H1 (cell line): ENCODE measurements at places on chromosomes 5 and 9. TPM values are rescaled to one million over a fixed set of nuclear protein-coding genes. Genes with fewer than 3 reads are reported as not detected.

GRCh38 chr9:97474372-97474925 is 27.0 kb upstream of the TMOD1 start:
- H3K27ac ChIP-seq, result no peak overlapping the region
- H3K27me3 ChIP-seq, result no peaks in the 10 kb centered on the region
- H3K4me1 ChIP-seq, result no peaks in the 10 kb centered on the region
- H3K36me3 ChIP-seq, result no peaks in the 10 kb centered on the region
- H3K4me3 ChIP-seq, result no peak overlapping the region
- no peak for DNase-seq

DNA sequence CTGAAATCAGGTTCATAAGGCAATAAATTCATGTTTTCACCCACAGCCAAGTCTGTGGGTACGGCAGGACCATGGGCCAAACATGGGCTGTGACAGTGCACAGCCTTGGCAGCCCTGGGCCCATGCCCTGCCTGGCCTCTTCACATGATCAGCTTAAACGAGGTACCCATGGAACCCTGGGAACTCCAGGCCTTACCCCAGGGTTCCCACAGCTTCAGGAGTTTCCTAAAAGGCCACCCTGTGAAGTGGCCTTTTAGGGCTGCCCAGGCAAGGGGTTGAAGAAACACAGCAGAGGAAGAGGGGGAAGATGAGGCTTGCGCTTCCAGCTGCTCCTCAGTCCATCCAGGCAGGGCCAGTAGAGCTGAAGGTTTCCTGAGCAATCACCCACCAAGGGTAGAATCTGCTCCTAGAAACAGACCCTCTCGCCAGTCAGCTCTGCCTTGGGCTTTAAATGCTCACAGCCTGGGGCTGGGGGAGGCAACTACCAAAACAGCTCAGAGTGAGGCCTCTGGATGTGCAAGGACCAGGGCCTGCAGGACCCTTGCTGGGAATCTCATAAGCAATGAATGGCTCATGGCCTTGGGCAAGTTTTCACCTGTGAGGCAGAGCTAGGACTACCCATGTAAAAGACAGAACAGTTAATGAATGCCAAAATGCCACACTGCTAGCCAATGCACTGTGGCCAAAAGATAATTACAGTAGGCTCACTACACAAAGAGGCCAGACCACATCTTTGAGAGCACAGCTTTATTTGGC is 79.3 kb upstream of the LRRTM2 start:
- no peak overlapping the region for H3K4me3 ChIP-seq
- H3K27ac ChIP-seq, result no peak overlapping the region
- 0 out of 2 replicates have a peak, but pooled peaks cover 5% of the 10 kb centered on the region for H3K4me1 ChIP-seq
- H3K27me3 ChIP-seq, result no peaks in the 10 kb centered on the region
- no peaks in the 10 kb centered on the region for H3K36me3 ChIP-seq

The PCDHGA8 gene
- 1.4 and 1.7 TPM in 2 replicates for total RNA-seq

The ORM2 gene
- 0.90 TPM in 1 of 2 replicates, not detected in the other for total RNA-seq

The MCIDAS gene
- total RNA-seq, result not detected in 2 replicates

The PCDHGA9 gene
- 1.1 and 1.2 TPM in 2 replicates for total RNA-seq

DNA sequence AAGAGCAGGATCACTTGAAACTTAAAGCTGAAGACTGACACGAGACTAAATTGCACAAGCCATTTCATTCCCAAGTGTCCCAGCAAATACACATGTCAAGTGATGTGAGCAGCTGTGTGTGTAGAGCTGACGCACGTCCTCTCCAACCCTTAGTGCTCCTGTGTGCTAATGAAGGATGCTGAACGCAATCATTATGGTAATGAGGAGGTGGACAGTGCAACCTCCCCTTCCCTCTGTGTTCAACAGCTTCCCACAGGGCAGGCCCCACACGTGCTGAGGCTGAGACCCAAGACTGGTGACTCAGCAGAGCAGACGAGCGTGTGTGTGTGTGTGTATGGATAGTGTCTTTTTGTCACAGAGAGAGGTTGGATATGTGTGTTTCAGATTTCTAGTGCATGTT is 702.1 kb downstream of the SEMA5A start:
- no peak overlapping the region for H3K27ac ChIP-seq
- H3K4me3 ChIP-seq, result no peak overlapping the region
- no peaks in the 10 kb centered on the region for H3K4me1 ChIP-seq
- DNase-seq, result no peak

- no peaks in the 10 kb centered on the region for H3K36me3 ChIP-seq
- H3K27ac ChIP-seq, result no peak overlapping the region
- H3K4me3 ChIP-seq, result no peak overlapping the region
- peaks cover 5% of the 10 kb centered on the region for H3K4me1 ChIP-seq
- no peaks in the 10 kb centered on the region for H3K27me3 ChIP-seq
These were observed 14.3 kb downstream of the CDC14B start for GRCh38 chr9:96605328-96605727.

DNA sequence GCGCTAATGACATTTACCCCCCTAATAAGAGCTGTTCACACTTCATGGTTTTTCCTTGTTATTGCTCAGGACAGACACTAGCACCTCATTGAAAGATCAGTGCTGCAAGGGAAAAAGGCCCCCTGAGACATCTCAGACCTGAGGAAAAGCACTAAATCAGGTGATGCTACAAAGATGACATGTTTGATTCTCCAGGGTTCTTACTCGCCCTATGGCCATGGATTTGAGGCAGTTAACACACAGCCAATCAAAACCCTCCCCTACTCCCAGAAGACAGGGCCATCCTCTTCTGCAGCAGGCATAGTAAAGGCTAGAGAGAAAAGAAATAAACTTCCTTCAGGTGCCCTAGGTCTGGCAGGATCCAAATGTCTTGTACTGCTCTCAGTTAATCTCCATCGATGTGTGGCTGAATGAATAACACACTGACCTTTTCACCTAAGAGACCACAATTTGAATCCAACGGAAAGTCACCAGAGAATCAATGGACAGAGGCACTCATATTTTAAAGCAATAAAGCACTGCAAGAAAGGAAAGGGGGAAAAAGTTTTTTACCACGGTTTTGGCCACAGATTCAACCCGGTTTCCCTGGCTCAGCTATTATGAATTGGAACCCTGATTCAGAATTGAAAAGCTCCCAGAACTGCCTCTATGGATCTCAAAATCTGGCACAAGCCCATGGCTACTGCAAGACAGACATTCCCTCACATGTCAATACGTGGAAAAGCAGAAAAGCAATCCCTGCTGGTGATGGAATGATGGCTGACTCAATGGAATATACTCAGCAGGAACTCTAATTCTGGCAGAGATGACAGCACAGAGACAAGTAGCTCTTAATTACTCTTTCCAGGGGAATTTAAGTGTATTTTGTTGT is 329.5 kb downstream of the BNC2 start:
- H3K36me3 ChIP-seq, result no peaks in the 10 kb centered on the region
- H3K27ac ChIP-seq, result no peak overlapping the region
- no peak for DNase-seq
- H3K27me3 ChIP-seq, result no peaks in the 10 kb centered on the region
- no peaks in the 10 kb centered on the region for H3K4me1 ChIP-seq

- no peaks in the 10 kb centered on the region for H3K4me1 ChIP-seq
- H3K27ac ChIP-seq, result no peak overlapping the region
- no peak overlapping the region for H3K4me3 ChIP-seq
- DNase-seq, result no peak
- no peaks in the 10 kb centered on the region for H3K36me3 ChIP-seq
These were observed 29.2 kb downstream of the CD14 start for GRCh38 chr5:140603734-140604133.

- H3K4me3 ChIP-seq, result no peak overlapping the region
- peaks cover 25% of the 10 kb centered on the region for H3K4me1 ChIP-seq
- DNase-seq, result no peak
These were observed 5.4 kb upstream of the CCIN start for GRCh38 chr9:36163786-36164170.

The EIF4E1B gene
- 0.63 and 0.97 TPM in 2 replicates for total RNA-seq

DNA sequence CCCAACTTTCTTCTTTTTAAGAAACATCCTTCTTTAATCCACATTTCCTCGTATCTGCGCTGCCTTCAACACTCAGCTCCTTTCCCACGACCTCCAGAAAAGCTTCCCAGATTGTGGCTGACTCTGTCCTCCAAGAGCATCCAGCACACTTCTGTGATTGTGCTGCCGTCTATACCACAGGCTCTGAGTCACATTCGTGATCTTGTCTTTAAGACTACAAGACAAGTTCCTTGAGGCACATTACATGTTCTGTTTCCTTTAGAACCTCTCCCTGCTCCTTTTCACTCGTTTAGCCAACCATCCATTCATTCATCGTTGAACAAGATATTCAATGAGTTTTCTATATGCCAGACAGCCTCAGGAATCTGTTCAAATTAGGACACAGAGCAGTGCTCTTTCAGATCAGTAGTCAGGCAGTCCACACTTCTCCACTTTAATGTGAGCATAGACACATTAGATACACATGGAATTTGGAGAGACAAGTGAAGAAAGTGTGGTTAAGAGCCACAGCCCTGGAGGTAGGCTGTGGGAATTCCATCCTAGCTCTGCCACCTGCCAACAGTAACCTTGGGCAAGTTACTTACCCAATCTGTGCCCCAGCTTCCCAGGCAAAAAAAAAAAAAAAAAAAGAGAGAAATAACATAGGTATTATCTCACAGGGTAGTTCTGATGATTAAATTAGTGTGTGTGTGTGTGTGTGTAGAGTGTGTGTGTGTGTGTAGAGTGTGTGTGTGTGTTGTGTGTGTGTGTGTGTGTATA is 18.9 kb downstream of the WHRN start:
- no peaks in the 10 kb centered on the region for H3K27me3 ChIP-seq
- DNase-seq, result no peak
- no peaks in the 10 kb centered on the region for H3K4me1 ChIP-seq
- no peaks in the 10 kb centered on the region for H3K36me3 ChIP-seq
- no peak overlapping the region for H3K4me3 ChIP-seq

- no peak overlapping the region for H3K4me3 ChIP-seq
- H3K27ac ChIP-seq, result no peak overlapping the region
- H3K36me3 ChIP-seq, result no peaks in the 10 kb centered on the region
- DNase-seq, result no peak
- no peaks in the 10 kb centered on the region for H3K27me3 ChIP-seq
These were observed 481.9 kb downstream of the ARHGEF28 start for GRCh38 chr5:74107899-74108298.

GRCh38 chr9:95407524-95407923 is 90.0 kb upstream of the FANCC start:
- no peaks in the 10 kb centered on the region for H3K36me3 ChIP-seq
- no peak for DNase-seq
- H3K27ac ChIP-seq, result no peak overlapping the region
- no peaks in the 10 kb centered on the region; the same call in 1 of the 2 replicates for H3K4me1 ChIP-seq
- H3K4me3 ChIP-seq, result no peak overlapping the region
- H3K27me3 ChIP-seq, result no peaks in the 10 kb centered on the region

- no peaks in the 10 kb centered on the region for H3K4me1 ChIP-seq
- no peak for DNase-seq
- no peaks in the 10 kb centered on the region for H3K27me3 ChIP-seq
- H3K27ac ChIP-seq, result no peak overlapping the region
These were observed 35.5 kb downstream of the GCNT4 start for GRCh38 chr5:75016896-75017295.

DNA sequence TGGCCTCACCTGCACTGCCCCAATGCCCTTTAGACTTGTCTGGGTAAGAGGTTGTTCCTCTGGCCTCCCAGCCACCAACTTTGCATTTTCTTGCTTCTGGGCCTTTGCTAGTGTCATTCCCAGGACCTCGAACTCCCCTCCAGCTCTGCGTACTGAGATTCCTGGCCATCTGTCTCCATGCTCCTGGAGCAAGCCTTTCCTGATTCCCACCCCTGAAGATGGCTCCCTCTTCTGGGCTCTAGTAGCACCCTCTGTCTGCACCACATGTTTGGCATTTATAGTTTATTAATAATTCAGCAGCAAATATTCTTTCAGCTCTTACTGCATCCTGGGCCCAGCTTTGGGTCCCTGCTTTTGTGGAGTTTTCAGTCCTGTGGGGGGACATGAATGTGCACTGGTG is 14.9 kb downstream of the FAM163B start:
- DNase-seq, result no peak
- no peaks in the 10 kb centered on the region for H3K36me3 ChIP-seq
- H3K4me3 ChIP-seq, result no peak overlapping the region
- H3K27ac ChIP-seq, result no peak overlapping the region

The CNTNAP3B gene
- total RNA-seq, result 2.2 and 2.9 TPM in 2 replicates

- DNase-seq, result no peak
- H3K27me3 ChIP-seq, result peaks cover 8% of the 10 kb centered on the region
- H3K4me3 ChIP-seq, result no peak overlapping the region
- no peaks in the 10 kb centered on the region; the same call in 1 of the 2 replicates for H3K4me1 ChIP-seq
- no peaks in the 10 kb centered on the region for H3K36me3 ChIP-seq
These were observed 2.9 kb downstream of the TGFBI start for GRCh38 chr5:136031711-136032110.

- no peak for DNase-seq
- no peak overlapping the region for H3K4me3 ChIP-seq
- no peaks in the 10 kb centered on the region for H3K36me3 ChIP-seq
- 0 out of 2 replicates have a peak, but pooled peaks cover 2% of the 10 kb centered on the region for H3K4me1 ChIP-seq
These were observed 20.9 kb upstream of the MAN2A1 start for GRCh38 chr5:109668668-109669422.

DNA sequence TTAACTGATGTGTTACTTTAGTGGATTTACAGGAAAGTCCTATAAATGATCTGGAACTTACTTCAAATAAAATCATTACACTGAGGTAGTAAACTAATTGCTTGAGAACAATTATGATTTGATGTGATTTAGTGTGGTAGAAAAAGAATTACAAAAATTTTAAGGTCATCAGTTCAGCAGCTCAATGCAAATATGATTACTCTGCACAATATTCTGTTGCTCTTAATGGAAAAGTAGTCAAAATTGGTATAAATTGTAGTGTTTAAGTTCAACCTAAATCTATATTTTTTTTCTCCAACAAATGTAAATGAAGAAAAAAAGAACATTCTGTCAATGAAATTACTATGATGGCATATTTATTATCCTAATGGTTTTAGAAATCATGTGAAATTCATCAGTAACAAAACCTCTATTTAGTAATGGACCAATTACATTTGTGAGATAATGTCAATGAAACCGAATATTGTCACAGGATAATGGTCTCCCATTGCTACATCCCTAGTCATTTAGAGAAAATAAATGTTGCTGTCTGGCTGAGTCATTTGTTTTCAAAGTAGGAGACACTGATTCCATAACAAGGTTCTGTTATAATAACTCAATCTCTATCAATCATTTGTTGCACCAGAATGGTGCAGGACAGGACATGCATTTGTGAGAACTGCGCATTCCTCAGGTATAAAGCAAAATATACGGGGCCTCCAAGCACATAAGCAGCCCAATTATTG is 177.1 kb downstream of the NFIB start:
- H3K27me3 ChIP-seq, result no peaks in the 10 kb centered on the region
- no peak overlapping the region for H3K27ac ChIP-seq
- H3K4me1 ChIP-seq, result no peaks in the 10 kb centered on the region
- no peak for DNase-seq
- no peak overlapping the region for H3K4me3 ChIP-seq
